ENCODE measurements at places on chromosomes 3 and 15.

DNA sequence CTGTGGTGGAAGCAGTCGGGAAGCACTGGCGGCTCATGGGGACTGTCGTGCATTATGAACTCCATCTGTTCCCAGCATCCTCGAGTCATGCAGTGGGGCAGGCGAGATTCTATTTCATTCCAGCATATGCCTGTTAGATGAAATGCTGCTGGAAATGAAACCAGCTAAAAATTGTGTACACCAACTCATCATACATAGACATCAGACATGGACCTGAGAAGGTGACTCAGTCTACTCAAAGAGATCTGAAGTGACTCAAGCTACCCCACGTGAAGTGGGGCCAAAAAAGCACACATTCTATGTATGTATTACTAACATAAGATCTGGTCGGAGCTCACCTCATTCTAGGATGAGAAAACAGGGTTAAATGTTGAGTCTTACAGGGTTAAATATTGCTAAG lies 47.5 kb upstream of the FAM98B start:
- no peaks in the 10 kb centered on the region for H3K27me3 ChIP-seq
- H3K4me1 ChIP-seq: no peaks in the 10 kb centered on the region
- no peak for DNase-seq
- no peak overlapping the region for H3K27ac ChIP-seq
- H3K4me3 ChIP-seq: no peak overlapping the region

DNA sequence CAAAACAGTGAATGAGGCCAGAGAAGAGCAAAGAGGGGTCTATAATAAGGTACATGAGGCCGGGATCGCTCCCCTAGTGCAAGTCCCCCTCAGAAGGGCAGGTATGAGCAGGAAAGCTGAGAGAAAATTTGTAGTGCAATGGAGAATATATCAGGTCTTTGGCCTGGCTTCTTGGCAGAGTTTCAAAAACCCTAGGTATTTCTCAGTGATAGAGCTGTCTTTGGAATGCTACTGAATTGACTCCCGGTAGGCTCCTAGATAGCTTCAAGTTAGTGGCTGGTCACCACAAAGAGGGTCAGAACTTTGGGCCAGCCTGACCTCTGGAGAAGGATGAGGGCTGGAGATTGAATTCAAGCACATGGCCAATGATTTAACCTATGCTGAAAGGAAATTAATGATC lies 30.6 kb upstream of the OXTR start:
- no peaks in the 10 kb centered on the region for H3K4me1 ChIP-seq
- no peaks in the 10 kb centered on the region for H3K36me3 ChIP-seq
- H3K27ac ChIP-seq: no peak overlapping the region
- no peak for DNase-seq
- H3K4me3 ChIP-seq: no peak overlapping the region

DNA sequence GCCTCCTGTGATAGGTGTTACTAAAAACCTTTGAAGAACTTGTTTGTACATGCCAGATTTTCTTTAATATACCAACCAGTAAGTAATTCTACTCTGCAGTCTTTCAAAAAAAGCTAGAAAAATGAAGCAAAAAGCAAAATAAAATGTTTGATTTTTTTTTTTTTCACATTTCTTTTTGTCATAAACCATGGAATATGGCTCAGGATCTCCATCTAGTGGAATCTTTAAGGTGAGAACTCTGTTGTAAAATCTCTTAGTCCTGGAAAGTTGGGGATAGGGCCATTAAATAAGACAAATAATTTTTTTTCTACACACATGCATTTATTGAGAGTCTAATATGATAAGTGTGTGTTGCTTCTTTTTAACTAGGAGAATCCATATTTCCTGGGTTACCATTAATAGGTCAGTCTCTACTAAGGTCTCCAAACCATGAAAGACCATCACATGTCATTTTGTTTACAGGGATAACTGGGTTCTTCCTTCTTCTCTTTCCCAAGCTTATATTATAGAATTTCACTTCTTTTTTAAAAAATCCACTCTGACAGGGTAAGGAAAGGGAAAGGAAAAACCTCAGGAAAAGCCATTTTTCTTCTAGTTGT lies 84.6 kb downstream of the SLC9A9 start:
- H3K27ac ChIP-seq: no peak overlapping the region
- peak; percentile 23 for DNase-seq
- H3K36me3 ChIP-seq: no peaks in the 10 kb centered on the region
- H3K27me3 ChIP-seq: no peaks in the 10 kb centered on the region
- H3K4me1 ChIP-seq: no peaks in the 10 kb centered on the region
- H3K4me3 ChIP-seq: no peak overlapping the region

DNA sequence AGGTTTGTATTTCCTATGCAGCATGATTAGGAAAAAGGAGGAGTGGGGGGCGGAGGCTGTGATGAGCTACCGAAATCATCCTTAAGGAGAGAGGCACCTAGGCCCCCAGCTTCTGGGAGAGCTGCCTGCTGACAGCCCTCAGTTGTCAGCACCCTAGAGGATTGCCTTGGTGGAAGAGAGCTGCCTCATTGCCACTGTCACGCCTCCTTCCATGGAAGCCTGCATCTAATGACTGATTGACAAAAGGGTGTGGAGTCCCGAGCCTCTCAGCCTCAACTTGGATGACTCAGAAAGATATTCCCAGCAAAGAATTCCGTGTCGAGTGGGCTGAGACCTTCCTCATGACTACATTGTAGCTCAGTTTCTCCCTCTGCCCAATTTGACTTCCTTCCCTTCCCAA lies 320.4 kb upstream of the PROK2 start:
- H3K27ac ChIP-seq: no peak overlapping the region
- H3K36me3 ChIP-seq: no peaks in the 10 kb centered on the region
- H3K27me3 ChIP-seq: peaks cover 13% of the 10 kb centered on the region
- DNase-seq: no peak
- H3K4me3 ChIP-seq: no peak overlapping the region
- no peaks in the 10 kb centered on the region for H3K4me1 ChIP-seq

- no peaks in the 10 kb centered on the region for H3K36me3 ChIP-seq
- H3K4me1 ChIP-seq: peaks cover 21% of the 10 kb centered on the region
- no peak overlapping the region for H3K27ac ChIP-seq
- H3K27me3 ChIP-seq: no peaks in the 10 kb centered on the region
- H3K4me3 ChIP-seq: no peak overlapping the region
Measured at GRCh38 chr3:57951066-57951882, 56.9 kb upstream of the FLNB start.

DNA sequence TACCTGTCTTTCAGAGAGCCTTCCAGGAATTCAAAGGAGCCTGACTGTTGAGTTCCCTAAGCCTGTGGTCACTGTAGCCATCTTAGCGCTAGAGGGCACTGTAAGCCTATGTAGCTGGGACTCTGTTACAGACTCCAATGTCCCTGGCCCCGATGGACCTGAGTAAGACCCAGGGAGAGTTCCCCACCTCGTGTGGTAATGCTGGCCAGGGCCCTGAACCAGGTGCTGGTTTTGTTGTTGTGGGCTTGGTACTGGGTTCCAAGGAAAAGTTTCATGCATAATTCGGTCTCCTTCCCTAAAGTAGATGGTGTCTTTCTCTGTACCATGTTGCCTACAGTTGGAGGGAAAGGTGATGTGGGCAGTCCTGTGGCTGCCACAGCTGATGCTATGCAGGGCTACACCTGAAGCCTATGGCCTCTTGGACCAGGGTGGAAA lies 32.4 kb downstream of the CDAN1 start:
- no peaks in the 10 kb centered on the region for H3K36me3 ChIP-seq
- H3K4me1 ChIP-seq: no peaks in the 10 kb centered on the region
- H3K4me3 ChIP-seq: no peak overlapping the region
- no peak overlapping the region for H3K27ac ChIP-seq
- DNase-seq: peak; percentile 85
- H3K27me3 ChIP-seq: no peaks in the 10 kb centered on the region

- no peak overlapping the region for H3K27ac ChIP-seq
- no peaks in the 10 kb centered on the region for H3K27me3 ChIP-seq
- no peak for DNase-seq
- no peak overlapping the region for H3K4me3 ChIP-seq
- H3K4me1 ChIP-seq: peaks cover 13% of the 10 kb centered on the region
Measured at GRCh38 chr3:8279476-8279875, 222.1 kb upstream of the LMCD1 start.

DNA sequence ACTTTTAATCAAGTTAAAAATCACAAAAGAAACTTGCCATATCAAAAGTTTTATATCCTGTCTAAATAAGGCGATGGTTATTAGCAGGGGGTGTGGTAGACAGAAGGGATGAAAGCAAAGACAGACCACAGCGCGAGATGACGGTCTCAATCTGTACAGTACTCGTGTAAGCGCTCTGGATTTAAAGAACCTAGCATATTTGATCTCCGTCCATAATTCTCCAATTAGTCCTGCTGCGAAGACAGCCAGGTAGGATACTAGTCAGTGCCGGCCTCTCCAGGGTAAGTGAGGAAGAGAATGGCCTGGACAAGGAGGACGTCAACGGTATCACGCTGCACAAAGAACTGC lies 701 bp downstream of the SGO1 start:
- H3K4me1 ChIP-seq: peaks cover 18% of the 10 kb centered on the region
- H3K36me3 ChIP-seq: peaks cover 23% of the 10 kb centered on the region
- peak; percentile 41 for DNase-seq
- H3K27me3 ChIP-seq: no peaks in the 10 kb centered on the region
- H3K4me3 ChIP-seq: peak overlapping the region; percentile 93

GRCh38 chr3:195438371-195438770 lies 4.4 kb downstream of the ACAP2 start:
- peaks cover 6% of the 10 kb centered on the region for H3K4me1 ChIP-seq
- no peak overlapping the region for H3K27ac ChIP-seq
- no peaks in the 10 kb centered on the region for H3K27me3 ChIP-seq
- no peak overlapping the region for H3K4me3 ChIP-seq
- DNase-seq: no peak

DNA sequence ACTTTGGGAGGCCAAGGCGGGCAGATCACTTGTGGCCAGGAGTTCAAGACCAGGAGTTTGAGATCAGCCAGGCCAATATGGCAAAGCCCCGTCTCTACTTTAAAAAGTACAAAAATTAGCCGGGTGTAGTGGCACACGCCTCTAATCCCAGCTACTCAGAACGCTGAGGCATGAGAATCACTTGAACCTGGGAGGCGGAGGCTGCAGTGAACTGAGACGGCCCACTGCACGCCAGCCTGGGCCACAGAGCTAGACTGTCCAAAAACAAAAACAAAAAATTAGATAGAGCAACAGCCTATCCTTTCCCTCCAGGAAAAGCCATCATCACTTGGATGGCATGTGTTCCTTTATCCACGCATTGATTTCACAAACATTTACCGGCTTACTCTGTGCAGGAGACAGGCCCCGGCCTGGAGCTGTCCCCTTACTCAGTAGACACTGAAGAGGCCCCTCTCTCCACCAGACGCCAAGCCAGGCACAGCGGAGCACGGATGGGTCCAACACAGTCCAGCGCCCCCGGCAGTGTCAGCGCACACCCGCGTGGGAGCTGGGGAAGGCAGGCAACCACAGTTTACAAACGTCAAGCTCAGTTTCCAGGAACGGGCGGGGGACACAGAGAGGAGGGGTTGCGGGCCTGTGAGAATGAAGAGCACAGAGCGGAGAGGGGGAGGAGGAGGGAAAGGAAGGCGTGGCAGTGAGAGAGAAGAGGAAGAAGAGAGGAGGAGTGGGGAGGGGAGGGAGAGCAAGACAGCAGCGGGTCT lies 3.1 kb downstream of the GP5 start:
- H3K4me3 ChIP-seq: peak overlapping the region; percentile 26
- no peak overlapping the region for H3K27ac ChIP-seq

GRCh38 chr3:146529021-146529420 lies 15.4 kb downstream of the PLSCR1 start:
- no peak overlapping the region for H3K4me3 ChIP-seq
- no peaks in the 10 kb centered on the region for H3K4me1 ChIP-seq
- DNase-seq: no peak

DNA sequence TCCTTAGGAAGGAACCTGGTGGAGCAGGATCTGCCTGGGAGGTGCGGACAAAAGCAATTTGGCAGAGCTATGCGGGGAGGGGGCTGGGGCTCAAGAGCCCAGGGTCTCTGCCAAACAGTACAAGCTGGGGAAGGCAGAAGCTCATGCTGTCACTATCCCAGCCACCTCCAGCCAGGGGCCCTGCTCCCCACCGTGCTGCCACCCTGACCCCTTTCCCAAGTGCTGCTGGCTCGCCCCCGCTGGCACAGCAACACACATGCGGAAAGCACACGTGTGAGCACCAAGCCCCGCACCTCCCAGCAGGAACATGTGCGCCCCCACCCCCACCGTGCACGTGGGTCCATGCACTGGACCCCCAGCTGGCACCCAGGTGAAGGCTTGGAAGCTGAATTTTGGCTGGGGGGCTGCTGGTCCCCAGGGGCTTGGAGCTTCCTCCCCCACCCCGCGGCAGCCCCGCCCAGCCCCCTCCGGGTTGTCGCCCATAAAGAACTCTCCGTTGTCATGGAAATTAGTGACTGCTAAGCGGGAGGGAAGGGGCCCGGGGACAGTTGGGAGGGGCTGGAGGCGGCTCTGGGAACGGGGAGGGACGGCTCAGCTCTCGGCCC lies 742 bp downstream of the CAMKV start:
- H3K4me3 ChIP-seq: peak overlapping the region; percentile 47
- no peaks in the 10 kb centered on the region for H3K36me3 ChIP-seq
- H3K27me3 ChIP-seq: peaks cover 27% of the 10 kb centered on the region
- DNase-seq: peak; percentile 62
- no peak overlapping the region for H3K27ac ChIP-seq
- H3K4me1 ChIP-seq: peaks cover 23% of the 10 kb centered on the region

DNA sequence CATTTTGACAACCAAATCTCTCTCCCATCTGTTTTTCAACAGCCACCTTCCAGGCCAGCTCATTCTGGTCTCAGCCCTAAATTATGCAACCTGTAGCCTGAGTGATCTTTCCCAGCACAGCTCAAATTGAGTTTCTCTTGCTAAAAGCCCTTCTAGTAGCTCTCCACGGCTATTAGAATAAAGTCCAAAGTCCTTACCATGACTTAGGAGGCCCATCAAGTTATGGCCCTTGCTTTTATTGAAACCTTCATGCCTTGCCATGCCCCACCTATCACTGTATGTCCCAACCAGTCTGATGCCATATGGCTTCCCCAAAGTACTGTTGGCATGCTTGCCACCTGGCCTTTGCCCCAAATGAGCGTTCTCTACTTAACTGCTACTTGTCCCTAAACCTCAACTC lies 303.5 kb upstream of the GADL1 start:
- H3K4me3 ChIP-seq: no peak overlapping the region
- no peaks in the 10 kb centered on the region for H3K27me3 ChIP-seq
- H3K4me1 ChIP-seq: peaks cover 9% of the 10 kb centered on the region
- H3K36me3 ChIP-seq: no peaks in the 10 kb centered on the region
- no peak for DNase-seq

GRCh38 chr15:52714968-52715367 lies 35.8 kb upstream of the ATOSA start:
- H3K4me3 ChIP-seq: no peak overlapping the region
- no peak for DNase-seq

- DNase-seq: peak; percentile 80
- peak overlapping the region; percentile 4 for H3K4me3 ChIP-seq
- no peaks in the 10 kb centered on the region for H3K36me3 ChIP-seq
- peaks cover 41% of the 10 kb centered on the region for H3K4me1 ChIP-seq
- H3K27ac ChIP-seq: no peak overlapping the region
- peaks cover 28% of the 10 kb centered on the region for H3K27me3 ChIP-seq
Measured at GRCh38 chr3:125141596-125142419, 70.7 kb downstream of the SLC12A8 start.

Data from neural progenitor cell (in vitro differentiated cells).